ENCODE measurements at places on chromosomes 6 and 20. TPM values are rescaled to one million over a fixed set of nuclear protein-coding genes. Genes with fewer than 3 reads are reported as not detected.

GRCh38 chr20:44080646-44081267 lies 106.2 kb downstream of the JPH2 start:
- DNase-seq = peak; percentile 75

GRCh38 chr6:53201270-53201669 lies 52.6 kb upstream of the GCM1 start:
- no peak for DNase-seq

GRCh38 chr20:23995905-23996666 lies 7.5 kb upstream of the GGTLC1 start:
- DNase-seq = peak; percentile 51

DNA sequence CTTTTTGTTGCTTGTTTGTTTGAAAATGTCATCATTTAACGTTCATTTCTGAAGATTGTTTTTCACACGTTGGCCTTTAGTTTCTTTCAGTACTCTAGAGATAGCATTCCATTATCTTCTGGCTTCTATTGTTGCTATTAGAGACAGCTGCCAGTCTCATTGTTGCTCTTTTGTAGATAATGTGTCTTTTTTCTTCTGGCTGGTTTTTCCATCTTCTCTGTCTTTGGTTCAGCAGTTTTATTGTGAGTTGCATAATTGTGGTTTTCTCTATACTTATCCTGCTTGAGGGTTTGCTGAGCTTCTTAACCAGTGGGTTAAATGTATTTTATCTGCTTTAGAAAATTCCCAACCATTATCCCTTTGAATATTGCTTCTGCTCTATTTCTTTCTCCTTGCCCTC lies 23.2 kb upstream of the AIG1 start:
- DNase-seq = no peak

DNA sequence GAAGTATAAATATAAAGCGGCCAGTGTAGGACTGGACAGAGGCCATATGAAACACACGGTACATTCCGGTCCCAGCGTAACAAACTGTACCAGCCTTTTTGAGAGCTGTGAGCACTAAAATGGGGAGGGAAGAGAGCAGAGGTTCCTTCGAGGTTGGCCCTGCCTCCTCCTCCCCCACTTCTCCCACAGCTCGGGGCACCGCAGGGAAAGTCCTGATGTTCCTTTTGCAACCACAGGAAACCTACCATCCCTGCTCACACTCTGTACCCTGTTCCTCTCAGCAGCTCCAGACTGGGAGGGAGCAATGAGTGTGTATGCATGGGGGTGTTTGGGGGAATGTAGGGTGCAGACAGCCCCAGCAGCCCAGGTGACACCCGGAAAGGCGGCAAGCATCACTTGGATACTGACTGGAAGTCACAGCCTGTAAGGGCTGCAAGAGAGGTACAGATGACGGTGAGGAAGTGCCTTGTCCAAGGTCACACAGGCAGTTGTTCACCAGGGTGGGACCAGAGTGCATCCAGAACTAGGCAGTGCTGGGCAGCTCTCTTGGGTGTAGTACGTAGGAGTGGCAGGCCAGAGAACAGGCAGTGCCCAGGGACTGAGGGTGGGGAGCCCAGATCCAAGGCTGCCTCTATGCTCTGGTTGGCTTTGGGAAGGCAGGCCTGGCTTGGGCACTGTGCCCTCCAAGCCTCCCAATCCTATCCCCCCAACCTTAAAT lies 11.0 kb upstream of the ARMC12 start:
- no peak for DNase-seq

- DNase-seq = no peak
Measured at GRCh38 chr20:49183444-49183843, 4.7 kb downstream of the STAU1 start.

- no peak for DNase-seq
Measured at GRCh38 chr6:142790257-142790656, 154.7 kb downstream of the HIVEP2 start.

The TRIM38 gene
- total RNA-seq = 5.2 TPM

GRCh38 chr20:9141070-9141469 lies 72.2 kb downstream of the PLCB4 start:
- DNase-seq = no peak

- peak; percentile 88 for DNase-seq
Measured at GRCh38 chr6:29516108-29516507, 28.4 kb upstream of the MAS1L start.

GRCh38 chr6:119446115-119446554 lies 96.6 kb upstream of the MAN1A1 start:
- peak; percentile 45 for DNase-seq
